ENCODE measurements at places on chromosomes 1 and 21. TPM values are rescaled to one million over a fixed set of nuclear protein-coding genes. Genes with fewer than 3 reads are reported as not detected.

DNA sequence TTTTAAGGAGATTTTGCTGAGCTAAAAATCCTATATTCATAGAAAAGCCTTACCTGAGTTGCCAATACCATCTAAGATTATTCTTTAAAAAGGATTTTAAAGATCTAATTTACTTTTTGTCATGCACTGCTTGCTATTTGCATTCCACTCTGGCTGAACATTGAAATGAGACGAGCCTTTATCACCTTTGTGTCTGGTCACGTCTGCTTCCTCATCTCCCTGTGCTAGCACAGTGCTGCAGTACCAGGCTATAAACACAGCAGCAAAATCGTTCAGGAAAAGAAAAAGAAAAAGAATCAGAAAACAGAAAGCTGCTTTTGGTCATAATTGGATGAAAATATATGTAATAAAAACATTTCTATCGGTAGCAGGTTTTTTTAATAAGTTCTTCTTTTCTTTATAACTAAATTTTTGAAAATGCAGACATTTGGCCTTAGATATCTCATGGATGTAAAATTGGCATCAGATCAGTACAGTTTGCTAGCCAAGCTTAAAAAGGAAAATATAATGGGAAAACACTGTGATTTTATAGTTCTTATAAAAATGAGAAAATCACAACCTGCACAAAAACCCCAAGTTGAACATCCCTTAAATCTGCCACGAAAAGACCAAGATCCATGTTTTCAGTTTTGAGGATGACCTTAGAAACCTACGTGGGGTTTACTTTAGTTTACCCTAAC lies 735.7 kb upstream of the CXADR start:
- no peak overlapping the region for H3K27ac ChIP-seq
- no peaks in the 10 kb centered on the region for H3K4me1 ChIP-seq
- H3K27me3 ChIP-seq: no peaks in the 10 kb centered on the region
- DNase-seq: no peak
- H3K36me3 ChIP-seq: no peaks in the 10 kb centered on the region

- no peaks in the 10 kb centered on the region for H3K4me1 ChIP-seq
- H3K27me3 ChIP-seq: no peaks in the 10 kb centered on the region
- no peak overlapping the region for H3K4me3 ChIP-seq
- no peak overlapping the region for H3K27ac ChIP-seq
Measured at GRCh38 chr1:116345843-116346242, 27.2 kb upstream of the ATP1A1 start.

NR1I3 gene
- 4.9 TPM for polyA plus RNA-seq

SYDE2 gene
- polyA plus RNA-seq: 6.3 TPM

- H3K4me3 ChIP-seq: no peak overlapping the region
- H3K27me3 ChIP-seq: no peaks in the 10 kb centered on the region
- DNase-seq: no peak
Measured at GRCh38 chr21:33377221-33377920, 25.8 kb upstream of the IFNGR2 start.

DNA sequence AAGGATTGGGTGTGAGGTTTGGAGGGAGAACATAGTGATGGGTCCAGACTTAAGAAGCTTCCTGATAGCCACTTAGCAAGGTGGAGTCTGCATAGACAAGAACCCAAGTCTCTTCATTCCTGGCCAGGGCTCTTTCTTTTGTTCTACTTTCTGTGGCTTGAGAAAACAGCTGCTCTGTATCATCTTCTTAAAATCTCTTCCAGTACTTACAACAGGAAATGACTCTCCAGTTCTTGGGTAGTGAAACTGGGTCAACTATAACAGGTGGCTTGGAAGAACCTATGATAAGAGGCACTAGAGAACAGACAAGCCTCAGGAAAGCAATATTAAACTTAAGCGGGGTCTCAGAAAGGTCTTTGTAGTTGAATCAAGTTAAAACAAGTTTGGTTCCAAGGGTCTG lies 148.1 kb upstream of the USP24 start:
- no peak overlapping the region for H3K27ac ChIP-seq
- H3K36me3 ChIP-seq: no peaks in the 10 kb centered on the region

- H3K27ac ChIP-seq: no peak overlapping the region
- H3K27me3 ChIP-seq: no peaks in the 10 kb centered on the region
- H3K4me1 ChIP-seq: no peaks in the 10 kb centered on the region
- no peak for DNase-seq
Measured at GRCh38 chr1:186492531-186493291, 31.8 kb upstream of the PDC start.

- H3K4me1 ChIP-seq: no peaks in the 10 kb centered on the region
- no peak overlapping the region for H3K4me3 ChIP-seq
- no peak for DNase-seq
Measured at GRCh38 chr1:210624722-210625121, 296.0 kb downstream of the HHAT start.

IRF6 gene
- 74.4 TPM for polyA plus RNA-seq

DNA sequence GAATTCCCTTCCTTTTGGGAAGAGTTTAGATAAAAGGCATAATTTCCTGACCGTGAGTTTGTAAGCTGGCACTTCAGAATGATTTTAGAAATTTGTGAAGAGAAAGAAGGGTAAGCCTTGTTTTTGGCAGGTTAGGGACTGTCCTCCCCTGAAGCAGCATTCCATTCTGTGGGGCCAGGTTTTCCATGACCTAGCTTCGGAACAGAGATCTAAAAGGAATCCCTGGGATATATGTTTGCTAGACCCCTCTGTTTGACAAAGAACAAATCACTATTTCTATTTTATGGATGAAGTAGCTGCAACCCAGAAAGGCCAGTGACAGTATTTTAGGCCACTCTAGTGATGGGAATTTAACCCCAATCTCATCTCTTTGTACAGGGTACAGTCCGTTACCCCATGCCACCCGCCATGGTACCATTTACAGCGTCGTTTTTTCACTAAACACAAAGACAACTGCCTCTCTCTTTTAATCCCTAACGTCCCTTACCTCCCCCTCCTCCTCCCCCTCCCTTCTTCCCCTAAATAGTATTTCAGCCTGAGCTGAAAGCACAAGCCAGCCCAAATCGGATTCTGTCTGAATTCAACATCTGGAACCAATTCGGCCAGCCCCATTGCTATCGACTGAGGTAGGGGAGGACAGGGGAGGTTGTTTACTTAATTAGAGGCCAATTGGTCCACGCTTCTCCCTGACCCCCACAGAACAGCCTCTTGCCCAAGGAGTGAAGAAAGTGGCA lies 23.4 kb upstream of the IKBKE start:
- no peak for DNase-seq
- no peaks in the 10 kb centered on the region for H3K4me1 ChIP-seq
- H3K4me3 ChIP-seq: no peak overlapping the region
- no peaks in the 10 kb centered on the region for H3K27me3 ChIP-seq
- H3K36me3 ChIP-seq: peaks cover 6% of the 10 kb centered on the region

Data from small intestine (tissue), 16 donors.